ENCODE measurements at places on chromosomes 6 and 20.

- no peak for DNase-seq
These were observed 374.1 kb upstream of the CITED2 start for GRCh38 chr6:139748353-139749146.

GRCh38 chr20:10861090-10861489 is 187.3 kb upstream of the JAG1 start:
- DNase-seq: peak; percentile 70

DNA sequence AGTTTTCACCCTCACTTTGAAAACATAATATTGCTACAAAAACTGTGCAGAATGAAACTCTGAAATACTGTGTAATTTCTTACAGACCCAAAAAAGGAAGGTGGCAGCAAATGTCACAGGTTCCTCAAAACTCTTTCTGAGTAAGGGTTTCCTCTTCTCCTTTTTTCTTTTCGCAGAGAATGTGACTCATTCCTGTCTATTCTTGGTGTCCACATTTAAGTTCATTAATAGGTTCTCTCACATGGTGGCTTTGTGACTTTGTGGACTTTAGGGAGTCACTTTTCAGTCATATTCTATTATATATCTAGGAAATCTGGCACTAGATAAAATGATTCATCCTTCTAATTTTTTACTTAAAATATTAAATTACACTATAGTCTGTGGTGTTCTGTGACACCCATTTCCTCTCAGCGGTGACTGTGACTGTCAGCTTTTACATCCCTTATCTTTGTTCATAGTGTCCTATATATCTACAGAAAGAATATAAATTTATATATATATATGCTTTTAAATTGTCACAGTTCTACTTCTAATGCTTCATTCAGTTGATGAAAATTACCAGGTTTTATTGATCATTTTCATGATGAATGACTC is 126.8 kb upstream of the HCRTR2 start:
- DNase-seq: no peak

GRCh38 chr20:35434085-35435005 is 3.7 kb downstream of the GDF5 start:
- no peak for DNase-seq

GRCh38 chr6:170583756-170584180 is 669 bp downstream of the PDCD2 start:
- no peak for DNase-seq

DNA sequence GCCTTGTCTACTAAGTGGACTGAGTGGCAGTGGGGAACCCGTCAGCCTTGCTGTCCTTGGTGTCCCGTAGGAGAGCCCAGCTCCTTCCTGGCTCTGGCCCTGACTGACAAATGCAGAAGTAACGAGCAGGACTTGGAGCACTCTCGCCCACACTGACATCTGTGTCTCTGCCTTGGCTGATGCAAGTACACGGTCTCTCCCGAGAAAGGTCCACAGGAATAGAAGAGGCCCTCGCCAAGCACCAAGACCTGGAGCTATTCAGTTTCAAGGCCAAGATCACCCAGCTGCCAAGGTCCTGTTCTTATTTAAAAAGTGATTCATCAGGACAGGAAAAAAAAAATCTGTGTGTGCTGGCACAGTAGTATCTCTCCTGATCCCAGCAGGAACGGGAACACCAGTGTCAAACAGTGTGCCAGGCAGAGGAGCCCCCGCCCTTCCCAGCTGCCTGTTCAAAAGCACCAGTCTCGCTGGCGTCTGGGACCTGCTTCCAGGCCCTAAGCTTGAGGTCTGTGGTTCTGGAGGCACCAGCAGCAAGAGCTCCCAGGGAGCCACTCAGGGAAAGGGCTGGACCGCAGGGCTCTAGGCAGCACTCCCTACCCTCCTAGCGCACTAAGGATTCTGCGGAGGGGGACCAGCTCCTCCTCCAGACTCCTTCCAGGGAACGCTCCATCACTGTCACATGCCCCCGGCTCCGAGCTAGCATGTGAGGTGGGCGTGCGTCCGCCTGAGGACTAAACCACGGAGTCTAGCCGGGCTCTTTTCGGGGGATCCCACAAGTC is 376.9 kb downstream of the RNGTT start:
- DNase-seq: peak; percentile 39

DNA sequence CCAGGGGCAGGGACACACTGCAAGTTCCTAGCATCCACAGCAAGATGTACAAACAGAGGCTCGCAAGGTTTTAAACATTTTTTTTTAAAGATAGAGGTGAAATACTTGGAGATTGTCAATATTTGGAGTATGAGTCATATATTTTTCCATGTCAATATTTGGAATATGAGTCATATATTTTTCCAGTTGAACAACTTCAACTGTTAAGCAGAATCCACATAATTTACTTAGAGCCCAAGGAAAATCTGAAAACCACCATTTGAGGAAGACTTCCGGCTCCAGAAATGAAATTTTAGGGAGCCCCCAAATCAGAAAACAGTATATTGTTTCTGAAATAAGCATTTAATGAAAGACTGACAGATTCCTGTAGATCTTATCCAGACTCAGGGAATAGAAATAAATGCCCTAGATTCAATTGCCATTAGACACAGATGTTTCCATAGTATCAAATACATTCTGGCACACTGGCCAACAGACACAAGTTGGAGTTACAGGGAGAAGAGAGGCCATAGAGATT is 51.6 kb upstream of the FAM184A start:
- peak; percentile 48 for DNase-seq

DNA sequence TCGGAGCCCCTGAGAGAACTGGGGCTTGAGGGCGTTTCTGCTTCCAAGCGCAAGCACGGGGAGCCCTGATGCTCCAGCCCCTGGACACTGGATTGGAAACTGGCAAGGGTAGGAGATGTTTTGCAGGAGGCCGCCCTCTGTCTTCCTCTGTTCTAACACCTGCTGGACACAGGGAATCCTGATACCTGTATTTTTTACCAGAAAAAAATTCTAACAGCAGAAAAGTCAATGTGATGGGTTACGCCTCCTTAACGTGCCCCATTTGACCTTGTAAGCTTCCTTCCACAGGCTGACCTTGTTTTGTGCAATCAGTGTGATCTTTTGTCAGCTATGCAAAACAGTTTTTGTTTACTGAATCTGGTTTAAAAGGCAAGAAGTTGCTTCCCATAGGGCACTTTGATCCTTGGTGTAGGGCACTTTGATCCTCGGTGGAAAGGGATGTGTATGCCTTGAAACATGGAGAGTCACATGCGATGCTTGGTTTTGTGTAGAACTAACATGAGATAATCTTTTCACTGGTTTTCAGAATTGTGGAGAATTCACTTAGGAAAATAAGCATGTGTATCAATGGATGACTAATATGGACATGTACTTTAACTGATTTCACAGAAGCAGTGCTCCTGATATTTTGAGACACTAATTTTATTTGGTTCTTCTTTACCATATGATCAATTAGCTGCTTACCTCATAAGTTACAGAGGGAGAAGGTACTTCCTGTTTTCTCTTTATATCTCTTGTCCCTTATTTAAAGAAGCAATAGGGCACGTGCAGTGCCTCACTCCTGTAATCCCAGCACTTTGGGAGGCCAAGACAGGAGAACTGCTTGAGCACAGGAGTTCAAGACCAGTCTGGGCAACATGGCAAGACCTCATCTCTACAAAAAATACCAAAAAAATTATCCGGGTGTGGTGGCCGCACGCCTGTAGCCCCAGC is 59.9 kb upstream of the MAP3K4 start:
- DNase-seq: no peak

DNA sequence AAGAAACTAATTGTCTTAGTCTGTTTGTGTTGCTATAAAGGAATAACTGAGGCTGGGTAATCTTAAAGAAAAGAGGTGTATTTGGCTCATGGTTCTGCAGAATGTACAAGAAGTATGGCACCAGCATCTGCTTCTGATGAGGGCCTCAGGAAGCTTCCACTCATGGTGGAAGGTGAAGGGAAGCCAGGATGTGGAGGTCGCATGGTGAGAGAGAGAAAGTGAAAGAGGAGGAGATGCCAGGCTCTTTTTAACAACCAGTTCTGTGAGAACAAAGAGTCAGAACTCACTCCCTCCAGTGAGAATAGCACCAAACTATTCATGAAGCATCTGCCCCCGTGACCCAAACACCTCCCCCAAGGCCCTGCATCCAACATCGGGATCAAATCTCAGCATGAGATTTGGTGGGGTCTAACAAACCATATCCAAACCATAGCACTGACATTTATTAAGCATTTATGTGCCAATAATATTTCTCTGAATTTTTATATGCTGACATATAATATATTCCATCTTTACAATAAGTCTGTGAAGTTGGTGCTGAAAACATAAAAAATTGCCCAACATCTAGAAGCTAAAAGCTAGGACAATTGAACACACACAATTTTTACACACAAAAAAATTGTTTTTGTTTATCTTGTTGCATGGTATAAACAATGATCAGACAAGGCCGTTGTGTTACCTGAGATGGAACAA is 29.2 kb upstream of the BTN3A2 start:
- DNase-seq: no peak

- DNase-seq: no peak
These were observed 513.6 kb upstream of the PTCHD4 start for GRCh38 chr6:48624631-48625030.

- DNase-seq: peak; percentile 66
These were observed 17.8 kb downstream of the TMEM30A start for GRCh38 chr6:75266716-75267291.

DNA sequence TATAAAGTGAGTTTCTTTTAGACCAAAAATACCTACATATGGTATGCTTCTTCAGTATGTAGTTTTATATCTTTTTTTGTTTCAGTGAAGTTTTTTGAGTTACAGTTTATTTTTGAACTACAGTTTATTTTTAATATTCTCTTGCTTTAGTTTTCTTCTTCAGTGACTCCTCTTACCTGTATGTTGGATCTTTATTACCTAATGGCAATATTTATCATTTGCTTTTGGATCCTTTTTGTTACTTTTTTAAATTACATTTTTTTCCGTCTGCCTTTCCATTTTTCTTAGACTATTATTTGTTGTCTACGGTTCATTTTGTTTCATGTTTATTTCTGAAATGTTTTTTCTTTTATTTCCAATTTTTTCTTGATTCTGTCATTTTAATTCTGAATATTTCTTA is 71.9 kb downstream of the SMAP1 start:
- no peak for DNase-seq

DNA sequence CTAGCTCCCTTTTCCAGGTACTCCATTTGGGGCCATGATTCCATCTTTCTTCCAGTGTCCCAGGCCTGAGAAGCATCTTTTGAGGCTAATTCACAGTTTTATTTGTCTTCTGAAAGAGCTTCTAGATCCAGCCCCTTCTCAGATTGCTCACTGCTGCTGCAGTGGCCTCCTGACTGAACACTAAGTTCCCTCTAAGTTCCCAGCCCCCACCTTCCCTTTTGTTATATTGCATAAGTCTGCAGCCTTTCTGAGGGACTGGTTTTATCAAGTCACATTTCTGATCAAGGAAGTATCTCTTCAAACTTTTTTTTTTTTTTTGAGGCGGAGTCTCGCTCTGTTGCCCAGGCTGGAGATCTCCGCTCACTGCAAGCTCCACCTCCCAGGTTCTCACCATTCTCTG is 10.7 kb downstream of the MAPRE1 start:
- DNase-seq: no peak

- peak; percentile 24 for DNase-seq
These were observed 301.2 kb upstream of the BMP2 start for GRCh38 chr20:6466075-6466810.

DNA sequence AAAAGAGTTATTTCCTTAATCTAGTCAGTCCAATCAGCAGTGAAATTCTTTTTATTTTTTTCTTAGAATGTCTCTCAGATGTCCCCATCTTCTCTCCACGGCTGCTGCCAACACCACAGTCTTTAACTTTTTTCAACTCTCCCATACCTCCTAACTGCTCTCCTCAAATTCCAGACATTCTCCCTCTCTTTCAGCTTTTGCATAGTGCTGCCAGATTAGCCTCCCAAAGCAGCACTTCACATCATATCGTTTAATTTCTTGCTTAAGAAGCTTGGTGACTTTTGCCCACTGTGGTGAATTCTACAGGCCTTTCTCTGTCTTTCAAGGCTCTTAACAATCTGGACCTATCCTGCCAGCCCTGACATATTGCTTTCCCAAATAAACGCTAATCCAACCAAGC is 233.4 kb downstream of the UST start:
- DNase-seq: peak; percentile 61

GRCh38 chr6:30359276-30359675 is 14.3 kb downstream of the RPP21 start:
- DNase-seq: no peak

DNA sequence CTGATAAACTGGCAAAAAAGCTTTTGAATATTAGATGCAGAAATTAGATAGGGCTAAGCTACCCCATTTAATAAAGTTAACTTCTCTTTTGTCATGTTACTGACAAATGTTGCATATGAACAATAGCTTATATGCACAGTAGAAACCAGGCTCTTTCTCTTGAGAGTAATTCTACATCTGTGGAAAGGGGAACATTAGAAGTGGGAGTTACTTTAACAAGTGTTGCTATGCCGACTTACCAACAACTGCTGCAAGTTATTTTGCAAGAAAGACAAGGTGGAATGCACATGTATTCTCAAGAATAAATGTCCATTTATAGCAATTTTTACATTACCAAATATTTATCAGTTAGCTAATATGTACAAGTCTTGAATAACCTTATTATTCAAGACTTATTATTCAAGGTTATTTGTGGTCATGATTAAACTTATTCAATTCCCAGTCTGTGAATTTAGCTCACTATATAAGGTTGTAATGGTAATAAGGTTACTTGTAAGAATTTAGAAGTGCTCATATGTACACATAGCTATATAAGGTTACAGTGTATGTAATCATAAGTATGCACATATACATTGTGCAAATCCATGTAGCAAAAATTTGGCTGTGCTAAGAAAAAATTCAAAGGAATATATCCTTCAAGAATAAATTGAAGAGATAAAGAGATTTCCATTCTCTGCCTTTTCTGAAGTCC is 38.3 kb downstream of the ADGRG6 start:
- DNase-seq: no peak

GRCh38 chr20:49584418-49585382 is 16.8 kb upstream of the PTGIS start:
- no peak for DNase-seq

GRCh38 chr6:84549917-84550316 is 214.5 kb downstream of the TBX18 start:
- no peak for DNase-seq

DNA sequence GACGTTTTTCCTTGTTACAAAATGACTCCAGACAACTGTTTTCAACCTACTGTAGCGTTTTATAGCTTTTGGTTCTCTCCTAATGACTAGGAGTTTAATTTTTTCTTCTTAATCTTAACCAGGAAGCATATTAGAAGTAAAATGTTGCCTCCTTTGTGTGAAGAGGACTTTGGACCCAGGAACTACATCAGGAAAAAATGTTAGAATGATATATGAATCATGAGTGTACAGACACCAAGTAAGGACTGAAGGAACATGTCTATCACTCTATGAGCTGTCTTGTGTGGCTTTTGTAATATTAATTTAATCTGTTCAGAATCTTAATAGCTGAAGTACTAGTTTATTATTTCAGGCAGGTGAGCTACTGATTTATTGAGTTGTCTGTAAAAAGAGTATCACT is 71.0 kb upstream of the MARCKS start:
- no peak for DNase-seq

GRCh38 chr6:79833264-79833963 is 113.9 kb downstream of the ELOVL4 start:
- peak; percentile 9 for DNase-seq

All from astrocyte of the hippocampus (primary cell).